CD4-positive, alpha-beta T cell treated with Interleukin-15 for 4 hours (primary cell): ENCODE measurements at places on chromosomes 4 and X.

DNA sequence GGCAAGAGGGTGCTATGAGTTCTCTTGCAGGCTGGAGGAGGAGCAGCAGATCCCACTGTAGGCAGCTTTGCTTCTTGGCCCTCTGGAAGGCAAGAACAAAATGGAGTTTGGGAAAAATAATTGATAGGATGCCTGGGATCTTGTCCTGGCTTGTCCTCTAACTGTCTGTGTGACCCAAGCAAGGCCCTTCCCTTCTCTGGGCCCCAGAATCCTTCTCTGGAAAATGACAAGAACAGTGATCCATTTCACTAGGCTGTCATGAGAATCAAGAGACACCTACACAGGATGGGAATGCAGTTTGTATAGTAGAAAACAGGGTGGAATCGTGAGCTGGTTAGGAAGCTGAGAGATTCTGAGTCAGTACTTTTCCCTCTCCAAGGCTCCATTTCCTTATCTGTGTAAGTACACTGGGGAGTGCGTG is 133.3 kb downstream of the PJA1 start:
- no peak for DNase-seq

GRCh38 chrX:20857746-20858145 is 516.5 kb upstream of the CNKSR2 start:
- DNase-seq, result no peak

- no peak for DNase-seq
Measured at GRCh38 chr4:34731070-34731469, 1513.2 kb downstream of the ARAP2 start.

GRCh38 chrX:30373479-30373878 is 64.3 kb upstream of the NR0B1 start:
- DNase-seq, result no peak

- DNase-seq, result no peak
Measured at GRCh38 chrX:123267220-123267619, 83.1 kb downstream of the GRIA3 start.

DNA sequence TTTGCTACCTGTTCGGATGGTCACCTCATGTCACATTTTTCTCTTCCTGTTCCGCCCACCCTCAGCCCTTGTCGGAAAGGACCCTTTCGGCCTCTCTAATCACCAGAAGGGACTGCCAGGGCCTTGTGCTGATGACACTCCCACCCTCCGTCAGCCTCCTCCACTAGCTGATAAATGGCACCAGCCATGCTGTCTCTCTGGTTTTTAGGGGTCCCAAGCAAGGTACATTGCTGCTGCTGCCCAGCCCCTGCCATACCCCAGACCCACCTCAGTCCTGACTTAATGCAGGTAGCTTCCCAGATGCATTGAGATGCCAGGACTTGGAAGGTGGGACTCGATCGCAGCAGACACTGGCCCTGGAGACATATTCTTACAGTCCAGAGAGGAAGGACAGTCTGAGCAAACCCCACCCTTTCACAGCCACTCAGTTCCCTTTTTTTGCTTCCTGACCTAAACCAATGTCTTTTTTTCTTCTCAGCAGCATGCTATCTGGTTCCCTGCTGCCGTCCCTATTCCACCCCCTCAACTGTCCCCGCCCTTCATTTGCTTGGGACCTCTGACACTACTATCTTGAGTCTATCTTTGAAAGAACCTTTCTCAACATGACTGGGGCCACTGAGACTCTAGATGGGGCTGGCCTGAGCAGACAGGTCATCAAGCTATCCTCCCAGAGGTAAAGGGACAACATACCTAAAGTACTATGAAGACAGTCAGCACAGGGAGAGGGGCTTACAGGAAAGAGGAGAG is at the start of gene BTK:
Gene BTK (minus strand): TSS at position 397 of the 747 bp plus-strand sequence. CDS start 10,907 bp downstream, outside the sequence.
- no peak for DNase-seq

DNA sequence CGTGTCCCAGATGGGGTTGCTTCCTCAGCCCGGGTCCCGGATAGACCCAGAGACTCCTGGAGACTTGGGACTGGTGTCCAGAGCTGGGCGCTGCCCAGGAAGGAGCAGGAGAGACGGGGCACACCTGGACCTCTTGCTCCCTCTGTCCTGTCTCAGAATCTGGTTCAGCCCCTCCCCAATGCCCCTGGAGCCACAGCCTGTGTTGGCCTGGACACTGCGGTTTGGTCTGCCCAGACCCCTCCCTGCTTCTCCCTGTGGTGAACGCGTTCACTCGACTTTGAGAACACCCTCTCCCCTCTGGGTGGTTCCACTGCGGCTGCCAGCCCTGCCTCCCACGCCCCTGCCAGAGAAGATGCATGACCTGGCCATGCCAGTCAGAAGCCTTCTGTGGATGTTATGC is 111.1 kb downstream of the HMX1 start:
- DNase-seq, result no peak

DNA sequence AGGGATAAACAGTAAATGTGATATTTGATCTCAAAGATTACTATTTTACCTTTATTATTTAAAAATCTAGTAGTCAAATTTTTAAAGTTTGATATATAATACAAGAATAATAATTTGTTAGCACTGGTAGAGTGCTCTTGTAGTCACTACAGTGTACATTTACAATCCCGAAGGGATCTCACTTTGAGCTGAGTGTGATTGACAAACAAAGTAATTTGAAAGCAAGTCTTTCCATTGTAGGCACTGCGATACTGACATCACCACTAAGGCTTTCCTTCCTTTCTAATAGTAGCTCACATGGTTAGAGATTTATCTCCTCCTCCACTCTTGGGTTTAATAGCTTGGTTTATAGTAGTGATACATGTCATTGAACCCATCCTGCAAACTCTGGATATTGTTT is 280.6 kb downstream of the PARM1 start:
- no peak for DNase-seq

DNA sequence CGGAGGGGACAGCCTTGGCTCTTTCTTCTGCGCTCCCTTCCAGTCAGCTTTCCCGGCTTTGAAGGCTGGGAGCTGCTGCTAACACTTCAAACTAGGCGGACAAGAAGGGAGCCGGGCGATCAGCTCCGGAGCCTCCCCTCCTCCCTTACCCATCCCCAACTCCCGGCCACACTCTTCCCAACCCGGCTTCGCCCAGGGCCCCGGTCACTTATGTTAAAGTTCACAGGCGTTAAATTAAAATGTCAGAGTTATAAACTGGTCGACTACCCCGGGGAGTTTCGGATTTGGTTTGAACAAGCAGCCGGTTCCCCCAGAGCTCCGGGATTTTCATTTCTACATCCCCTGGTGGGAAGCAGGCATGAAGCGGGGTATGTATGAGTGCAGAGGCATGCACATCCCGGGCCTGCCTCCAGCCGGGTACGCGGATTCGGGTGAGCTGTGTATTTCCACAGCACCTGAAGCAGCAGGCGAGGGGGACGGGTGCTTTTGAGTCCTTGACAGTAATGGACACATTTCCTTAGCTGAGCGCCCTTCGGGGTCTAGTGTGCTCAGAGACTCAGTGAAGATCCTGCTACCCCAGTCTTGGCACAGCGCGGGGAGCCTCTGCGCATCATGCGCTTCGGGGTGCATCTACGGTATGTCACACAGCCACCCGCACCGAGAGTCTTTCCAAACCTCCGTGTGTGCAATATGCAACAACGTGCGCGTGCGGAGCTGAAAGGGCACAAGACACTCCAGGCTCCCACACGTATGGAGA is 880 bp downstream of the UNC5C start:
- DNase-seq, result no peak

DNA sequence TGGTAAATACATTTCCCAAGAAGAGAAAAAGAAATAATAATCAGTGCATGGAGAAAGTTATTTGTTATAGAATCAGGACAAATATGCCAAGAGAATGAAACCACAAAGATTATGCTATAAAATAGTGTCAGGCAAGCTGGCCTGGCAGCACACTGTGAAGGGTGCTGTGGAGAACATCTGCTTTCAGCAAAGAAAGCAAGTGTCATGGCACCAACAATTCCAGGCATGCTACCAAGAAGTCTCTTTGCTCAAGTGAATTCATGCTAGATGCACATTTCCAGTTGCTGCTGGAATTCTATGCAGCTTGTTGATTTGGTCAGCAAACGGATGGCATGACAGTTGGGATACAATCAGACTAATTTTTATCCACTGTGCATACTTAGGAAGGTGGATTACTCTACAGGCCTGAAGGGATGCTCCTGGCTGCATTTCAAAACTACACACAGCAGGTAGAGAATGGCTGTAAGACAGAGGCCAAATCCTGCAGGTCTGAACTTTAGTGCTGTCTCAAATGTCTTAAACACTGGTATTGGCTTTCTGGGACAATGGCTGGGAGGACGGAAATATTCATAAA is 154.6 kb upstream of the FAT1 start:
- no peak for DNase-seq

DNA sequence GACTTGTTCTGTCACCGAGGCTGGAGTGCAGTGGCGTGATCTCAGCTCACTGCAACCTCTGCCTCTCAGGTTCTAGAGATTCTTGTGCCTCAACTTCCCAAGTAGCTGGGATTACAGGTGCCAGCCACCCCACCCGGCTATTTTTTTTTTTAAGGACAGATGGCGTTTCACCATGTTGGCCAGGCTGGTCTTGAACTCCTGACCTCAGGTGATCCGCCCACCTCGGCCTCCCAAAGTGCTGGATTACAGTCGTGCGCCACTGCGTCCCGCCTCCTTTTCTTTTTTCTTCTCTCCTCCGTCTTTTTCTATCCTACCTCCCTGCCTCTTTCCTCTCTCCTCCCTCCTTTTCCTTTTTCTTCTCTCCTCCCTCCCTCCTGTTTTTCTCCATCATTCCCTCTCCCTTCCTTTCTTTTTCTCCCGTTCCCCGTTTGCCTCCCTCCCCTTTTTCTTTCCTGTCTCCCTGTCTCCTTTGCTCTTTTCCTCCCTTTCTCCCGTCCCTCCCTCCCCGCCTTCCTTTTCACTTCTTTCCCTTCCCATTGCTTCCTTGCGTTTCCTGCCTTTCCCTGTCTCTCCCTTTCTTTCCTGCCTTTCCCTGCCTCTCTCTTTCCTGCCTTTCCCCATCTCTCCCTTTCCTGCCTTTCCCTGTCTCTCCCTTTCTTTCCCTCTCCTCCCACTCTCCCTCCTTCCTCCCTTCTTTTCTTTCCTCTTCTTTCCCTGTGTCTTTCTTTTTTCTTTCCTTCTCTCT is 2.1 kb upstream of the SLC25A6 start:
- no peak for DNase-seq

DNA sequence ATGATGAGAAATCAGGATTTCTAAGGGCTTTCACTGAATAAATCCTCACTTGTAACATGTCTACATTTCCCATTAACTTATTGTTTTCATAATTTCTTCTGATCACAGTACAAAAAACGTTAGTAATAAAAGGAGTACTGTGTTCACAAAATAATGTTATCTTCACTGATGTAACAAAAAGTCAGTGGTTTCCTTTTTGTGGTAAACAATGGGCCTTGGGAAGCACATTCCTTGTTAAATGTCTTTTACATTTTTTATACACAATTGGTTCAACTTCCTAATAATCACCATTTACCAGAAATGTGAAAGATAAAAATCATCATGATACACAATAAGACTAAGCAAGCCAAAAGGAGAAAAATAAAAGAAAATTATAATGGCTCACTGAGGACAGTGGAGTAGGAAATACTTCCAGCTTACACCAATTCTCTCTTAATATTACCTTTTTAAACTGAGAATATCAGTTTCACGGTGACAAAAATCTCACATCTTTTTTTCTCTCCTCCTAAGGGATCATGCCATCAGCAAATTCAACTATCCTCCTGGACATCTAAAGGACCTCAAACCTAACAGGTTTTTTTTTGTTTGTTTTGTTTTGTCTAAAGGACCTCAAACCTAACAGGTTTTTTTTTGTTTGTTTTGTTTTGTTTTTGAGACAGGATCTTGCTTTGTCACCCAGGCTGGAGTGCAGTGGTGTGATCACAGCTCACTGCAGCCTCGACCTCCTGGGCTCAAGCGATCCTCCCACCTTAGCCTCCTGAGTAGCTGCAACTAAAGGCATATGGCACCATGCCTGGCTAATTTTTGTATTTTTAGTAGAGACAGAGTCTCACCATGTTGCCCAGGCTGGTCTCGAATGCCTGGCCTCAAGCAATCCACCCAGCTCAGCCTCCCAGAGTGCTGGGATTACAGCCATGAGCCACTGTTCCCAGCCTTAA is 57.3 kb downstream of the FRYL start:
- no peak for DNase-seq

GRCh38 chrX:80285131-80285773 is 135.0 kb upstream of the TENT5D start:
- no peak for DNase-seq

DNA sequence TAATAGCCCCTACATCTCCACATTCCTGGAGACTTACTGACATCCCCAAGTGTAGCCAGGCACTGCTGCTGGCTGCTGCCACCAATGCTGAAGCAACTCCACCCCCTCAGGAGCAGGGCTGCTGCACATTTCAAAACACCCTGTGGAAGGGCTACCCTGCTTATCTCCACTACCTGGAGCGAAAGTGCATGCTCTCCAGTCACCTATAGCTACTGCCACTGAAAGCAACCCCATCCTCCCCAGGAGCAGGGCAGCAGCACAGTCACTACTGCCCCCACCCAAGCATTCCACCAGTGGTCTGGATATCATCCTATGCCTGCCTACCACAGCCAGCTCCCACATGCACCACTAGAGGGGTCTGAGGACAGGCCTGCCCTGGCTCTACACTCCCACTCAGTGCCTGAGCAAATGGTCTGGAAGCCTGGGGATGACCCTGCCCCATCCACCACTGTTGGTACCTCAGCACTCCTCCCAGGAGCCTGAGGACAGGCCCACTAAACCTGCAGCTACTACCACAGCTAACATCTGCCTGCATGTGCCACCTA is 55.3 kb downstream of the MANBA start:
- no peak for DNase-seq

GRCh38 chrX:37077646-37078433 is 69.7 kb downstream of the FAM47C start:
- DNase-seq, result no peak

DNA sequence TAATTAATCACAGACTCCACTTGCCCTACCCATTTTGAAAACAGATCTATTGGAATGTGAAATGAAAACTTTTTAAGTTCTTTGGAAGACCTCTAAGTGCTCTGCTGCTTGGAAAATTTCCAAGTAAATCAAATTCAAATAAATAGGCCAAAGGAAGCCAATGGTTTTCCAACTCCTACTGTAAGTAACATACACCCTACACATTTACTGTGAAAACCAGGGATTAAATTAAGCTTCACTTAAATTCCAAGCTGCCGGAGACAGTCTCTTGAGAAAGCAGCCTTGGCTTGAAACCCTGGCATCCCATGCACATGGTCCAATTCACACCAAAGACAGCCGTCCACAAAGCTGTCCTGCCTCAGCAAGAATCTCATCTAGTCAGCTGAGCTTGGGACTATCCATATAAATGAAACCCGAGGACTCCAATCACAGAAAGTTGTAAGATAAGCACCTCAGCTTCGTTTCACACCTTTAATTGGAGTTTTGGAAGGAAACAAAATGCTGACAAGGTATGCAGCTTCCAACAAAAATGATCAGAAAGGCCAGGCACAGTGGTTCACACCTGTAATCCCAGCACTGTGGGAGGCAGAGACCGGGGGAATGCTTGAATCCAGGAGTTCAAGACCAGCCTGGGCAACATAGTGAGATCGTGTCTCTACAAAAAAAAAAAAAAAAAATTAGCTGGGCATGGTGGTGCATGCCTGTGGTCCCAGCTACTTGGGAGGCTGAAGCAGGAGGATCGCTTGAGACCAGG is 88.6 kb downstream of the APBB2 start:
- no peak for DNase-seq
